ENCODE measurements at places on chromosomes 12 and 14.

GRCh38 chr14:63342371-63342770 is 23.6 kb upstream of the GPHB5 start:
- DNase-seq = no peak

- DNase-seq = peak; percentile 86
Observed at GRCh38 chr14:61456720-61457119, 135.3 kb downstream of the PRKCH start.

DNA sequence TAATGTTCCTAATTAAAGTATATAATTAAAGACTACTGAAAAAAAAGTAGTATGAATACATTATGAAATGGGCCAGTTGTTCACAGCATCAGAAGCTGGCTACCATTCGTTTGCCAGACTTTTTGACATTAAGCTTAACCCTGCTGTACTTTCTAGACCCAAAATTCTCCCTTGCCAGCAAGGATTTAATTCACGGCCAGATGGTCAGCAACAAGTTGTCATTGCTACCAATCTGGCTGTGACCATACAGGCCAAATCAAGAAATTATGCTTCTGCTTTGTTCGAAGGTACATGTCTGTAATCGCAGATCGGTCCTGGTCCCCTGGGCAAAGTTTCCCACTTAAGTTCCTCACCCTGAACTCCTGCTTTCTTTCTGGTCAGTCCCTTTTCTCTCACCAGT is 217.7 kb upstream of the ATXN7L3B start:
- no peak for DNase-seq

- DNase-seq = no peak
Observed at GRCh38 chr12:92614001-92614400, 88.8 kb upstream of the PLEKHG7 start.

GRCh38 chr12:92769124-92769901 is 66.5 kb downstream of the PLEKHG7 start:
- no peak for DNase-seq

- DNase-seq = no peak
Observed at GRCh38 chr12:13573698-13574321, 377.3 kb downstream of the EMP1 start.

DNA sequence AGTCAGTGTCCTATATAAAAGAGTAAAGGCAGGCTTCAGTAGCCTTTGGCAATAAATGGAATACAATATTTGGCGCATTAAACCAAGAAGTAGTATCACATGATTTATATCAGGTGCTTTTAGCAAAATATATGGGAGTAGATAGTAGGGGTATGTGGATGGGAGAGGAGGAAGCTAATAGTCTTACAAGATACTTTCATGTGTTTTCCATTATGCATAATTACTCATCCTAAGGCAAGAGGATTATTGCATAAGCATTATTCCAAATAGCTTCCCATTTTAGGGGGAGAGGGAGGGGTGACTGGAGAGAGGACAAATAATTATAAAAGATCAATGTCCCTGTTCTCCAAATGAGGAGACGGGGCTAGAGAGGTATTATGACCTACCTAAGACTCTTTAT is 104.3 kb downstream of the DUSP6 start:
- no peak for DNase-seq

DNA sequence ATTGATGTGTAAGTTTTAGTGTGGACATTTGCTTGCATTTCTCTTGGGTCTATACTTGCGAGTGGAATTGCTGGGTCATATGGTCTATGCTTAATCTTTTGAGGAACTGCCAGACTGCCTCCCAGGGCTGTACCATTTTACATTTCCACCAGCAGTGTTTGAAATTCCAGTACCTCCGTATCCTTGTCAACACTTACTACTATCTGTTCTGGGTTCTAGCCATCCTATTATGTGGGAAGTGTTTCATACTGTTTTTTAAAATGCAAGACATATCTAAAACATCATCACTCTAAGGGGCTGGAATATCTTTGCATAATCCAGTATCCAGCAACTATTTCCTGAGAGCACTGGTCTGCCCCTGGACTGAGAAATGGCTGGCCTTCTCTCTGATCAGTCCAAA is 80.2 kb upstream of the RIN3 start:
- DNase-seq = no peak

- no peak for DNase-seq
Observed at GRCh38 chr14:55938249-55938791, 179.9 kb upstream of the PELI2 start.

DNA sequence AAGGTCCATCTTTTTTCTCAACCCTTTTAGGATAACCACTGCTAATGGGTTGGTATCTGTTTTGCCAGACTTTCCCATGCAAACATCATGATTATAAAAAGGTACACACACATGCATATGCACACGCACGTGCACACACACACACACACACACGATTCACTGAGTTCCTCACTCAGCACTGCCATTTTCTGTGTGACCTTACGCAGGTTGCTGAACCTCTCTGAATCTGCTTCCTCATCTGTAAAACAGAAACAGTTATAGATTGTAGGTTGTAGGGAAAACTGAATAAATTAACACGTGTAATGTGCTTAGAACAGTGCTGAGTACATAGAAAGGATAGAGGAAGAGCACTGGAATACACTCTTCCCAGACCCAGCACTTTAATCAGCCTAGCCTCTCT is 182.3 kb downstream of the RBM19 start:
- DNase-seq = no peak

DNA sequence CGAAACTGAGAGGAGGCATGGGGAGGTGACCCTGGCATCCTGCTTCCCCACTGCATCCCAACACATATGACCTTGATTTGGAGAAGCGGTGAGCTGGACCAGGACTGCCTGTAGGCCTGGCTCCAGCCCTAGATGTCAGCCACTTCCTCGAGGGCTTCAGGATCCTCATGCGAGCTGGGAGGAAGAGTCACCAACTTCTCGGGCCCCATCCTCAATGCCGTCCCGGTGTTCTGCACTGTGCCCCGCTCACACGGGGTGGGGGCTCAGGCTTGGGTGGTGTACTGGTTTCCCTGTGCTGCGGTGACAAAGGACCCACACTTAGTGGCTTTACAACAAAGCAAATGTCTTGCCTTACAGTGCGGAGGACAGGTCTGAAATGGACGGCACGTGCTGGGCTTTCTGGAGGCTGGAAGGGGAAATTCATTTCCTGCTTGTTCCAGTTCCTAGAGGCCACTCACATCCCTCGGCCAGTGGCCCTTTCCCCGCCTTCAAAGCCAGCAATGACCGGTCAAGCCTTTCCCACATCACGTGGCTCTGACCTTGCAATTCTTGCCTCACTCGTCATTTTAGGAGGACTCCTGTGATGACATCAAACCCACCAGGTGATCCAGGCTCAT is 298.1 kb upstream of the RTL1 start:
- no peak for DNase-seq

- no peak for DNase-seq
Observed at GRCh38 chr14:89397569-89398230, 19.3 kb downstream of the FOXN3 start.

GRCh38 chr14:45084946-45085346 is 1.0 kb downstream of the PRPF39 start:
- DNase-seq = no peak

DNA sequence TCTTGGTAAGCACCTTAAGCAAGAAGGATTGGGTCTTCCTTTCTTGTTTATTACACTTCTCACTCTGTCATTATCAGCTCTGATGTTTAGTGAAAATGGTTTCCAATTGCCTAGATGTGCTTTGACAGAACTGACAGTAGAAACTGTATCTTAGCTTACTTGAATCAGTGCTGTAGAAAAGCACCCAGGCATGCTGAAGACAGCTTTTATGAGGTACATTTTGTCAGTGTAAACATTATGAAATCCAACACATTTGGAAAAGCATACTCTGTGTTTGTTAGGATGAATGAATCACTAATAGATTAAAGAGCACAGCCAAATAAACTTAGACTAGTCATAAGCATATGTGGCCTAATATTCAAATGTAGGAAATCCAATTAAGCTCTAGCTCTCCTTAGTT is 290.2 kb upstream of the NPAS3 start:
- DNase-seq = no peak

DNA sequence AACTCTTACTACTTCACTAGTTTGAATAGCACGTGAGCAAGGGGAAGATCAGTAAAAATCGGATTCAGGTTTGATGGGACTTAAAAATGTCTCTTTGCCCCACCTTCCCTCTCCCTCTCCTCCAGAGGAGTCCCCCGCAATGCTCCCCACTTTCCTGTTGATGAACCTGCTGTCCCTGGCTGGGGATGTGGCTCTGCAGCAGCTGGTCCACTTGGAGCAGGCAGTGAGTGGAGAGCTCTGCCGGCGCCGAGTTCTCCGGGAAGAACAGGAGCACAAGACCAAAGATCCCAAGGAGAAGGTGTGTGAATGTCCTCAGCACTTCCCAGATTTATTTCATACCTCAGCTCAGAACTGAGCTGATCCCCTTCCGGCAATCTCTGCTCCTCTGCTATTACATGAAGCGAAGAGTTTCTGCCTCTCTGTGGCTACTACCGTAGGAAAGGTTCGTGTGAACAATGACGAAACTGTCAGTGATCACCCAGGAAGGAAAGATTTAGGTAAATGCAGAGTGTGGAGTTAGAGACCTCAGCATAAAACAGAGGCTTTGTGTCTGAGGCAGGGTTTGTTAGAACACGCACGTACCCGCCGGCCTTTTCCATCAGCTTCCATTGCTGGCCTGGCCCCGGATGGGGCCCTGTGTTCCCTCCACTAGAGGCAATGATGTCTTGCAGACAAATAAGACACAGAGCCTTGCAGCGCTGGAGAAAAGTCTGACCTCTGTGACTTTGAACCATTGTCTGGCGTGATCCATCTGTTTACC is 7.4 kb upstream of the GAPDH start:
- DNase-seq = no peak

GRCh38 chr12:56257491-56258067 is 605 bp downstream of the ANKRD52 start:
- DNase-seq = no peak

- DNase-seq = no peak
Observed at GRCh38 chr12:40240779-40241178, 16.0 kb downstream of the LRRK2 start.

DNA sequence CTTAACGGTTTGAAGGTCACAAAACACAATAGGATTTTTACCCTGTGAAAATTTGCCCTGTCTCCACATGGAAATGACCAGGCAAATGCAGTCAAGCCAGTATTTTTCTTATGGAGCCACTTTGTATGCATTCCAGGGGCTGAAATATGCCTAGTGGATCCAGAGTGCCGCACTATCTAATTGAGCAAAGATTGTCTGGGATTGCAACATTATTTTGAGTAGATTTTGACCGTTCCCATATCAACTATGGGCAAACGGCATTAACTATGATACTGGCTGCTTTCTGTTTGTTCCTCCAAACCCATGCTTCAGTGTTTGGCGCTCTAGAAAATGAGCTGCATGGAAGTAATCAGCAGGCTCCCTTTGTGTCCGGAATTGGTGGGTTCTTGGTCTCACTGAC is 223.0 kb downstream of the BTG1 start:
- DNase-seq = no peak

GRCh38 chr14:70149596-70150165 is 39.1 kb downstream of the SLC8A3 start:
- no peak for DNase-seq

DNA sequence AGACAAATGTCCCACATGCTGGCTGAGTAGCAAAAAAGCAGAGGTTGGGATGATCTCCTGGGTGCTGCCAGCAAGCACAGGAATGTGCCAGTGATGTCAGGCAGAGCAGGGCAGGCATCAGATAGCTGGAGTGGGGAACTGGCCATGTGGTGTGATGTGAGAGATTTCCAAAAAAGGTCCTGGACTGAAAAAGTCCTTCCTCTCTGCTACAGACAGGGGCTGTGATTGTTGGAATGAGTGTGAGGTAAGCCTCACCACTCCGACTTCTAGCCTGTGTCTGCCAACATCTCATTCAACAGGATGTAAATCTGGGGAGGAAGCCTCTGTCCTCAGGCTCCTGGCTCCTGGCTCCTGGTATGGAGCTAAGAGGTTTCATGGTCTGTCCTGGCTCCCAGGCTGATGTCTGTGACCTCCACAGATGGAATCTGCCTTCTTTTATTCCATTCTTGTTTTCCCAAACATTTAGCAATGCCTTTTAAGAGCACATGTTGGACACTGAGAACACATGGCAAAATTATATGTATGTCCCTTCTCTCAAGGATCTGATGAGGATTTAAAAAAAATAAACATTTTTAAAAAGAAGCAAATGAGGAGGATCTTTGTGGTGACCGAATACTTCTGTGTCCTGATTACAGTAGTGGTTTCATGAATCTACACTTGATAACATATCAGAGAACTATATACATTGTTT is 50.1 kb upstream of the STK38L start:
- DNase-seq = no peak

GRCh38 chr12:67377541-67377940 is 108.4 kb downstream of the CAND1 start:
- DNase-seq = no peak

DNA sequence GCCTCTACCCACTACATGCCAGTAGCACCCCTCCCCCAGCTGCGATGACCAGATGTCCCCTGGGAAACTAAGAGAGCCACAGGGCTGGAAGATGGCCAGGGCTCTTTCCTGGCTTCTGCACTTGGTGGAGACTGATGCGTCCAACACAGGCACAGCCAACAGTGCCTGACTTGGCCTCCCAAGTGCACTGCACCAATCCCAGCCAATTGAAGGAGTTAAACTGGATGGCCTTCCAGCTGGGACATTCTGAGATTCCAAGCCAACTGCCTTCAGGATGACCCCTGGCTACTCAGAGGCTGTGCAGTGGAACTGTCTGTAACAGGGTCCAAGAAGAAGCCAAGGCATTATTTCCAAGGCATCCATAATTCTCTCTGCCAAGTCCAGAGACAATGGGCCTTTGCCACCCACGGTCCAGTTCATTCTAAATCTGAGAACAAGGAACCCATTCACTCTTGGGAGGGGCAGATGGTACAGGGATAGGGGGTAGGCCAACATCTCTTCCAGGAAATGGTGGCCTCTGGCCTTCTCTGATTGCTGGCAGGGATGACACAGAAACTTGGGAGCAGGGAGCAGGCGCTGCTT is 35.2 kb downstream of the PRIMA1 start:
- DNase-seq = no peak

- no peak for DNase-seq
Observed at GRCh38 chr12:1841586-1842182, 21.3 kb downstream of the LRTM2 start.

DNA sequence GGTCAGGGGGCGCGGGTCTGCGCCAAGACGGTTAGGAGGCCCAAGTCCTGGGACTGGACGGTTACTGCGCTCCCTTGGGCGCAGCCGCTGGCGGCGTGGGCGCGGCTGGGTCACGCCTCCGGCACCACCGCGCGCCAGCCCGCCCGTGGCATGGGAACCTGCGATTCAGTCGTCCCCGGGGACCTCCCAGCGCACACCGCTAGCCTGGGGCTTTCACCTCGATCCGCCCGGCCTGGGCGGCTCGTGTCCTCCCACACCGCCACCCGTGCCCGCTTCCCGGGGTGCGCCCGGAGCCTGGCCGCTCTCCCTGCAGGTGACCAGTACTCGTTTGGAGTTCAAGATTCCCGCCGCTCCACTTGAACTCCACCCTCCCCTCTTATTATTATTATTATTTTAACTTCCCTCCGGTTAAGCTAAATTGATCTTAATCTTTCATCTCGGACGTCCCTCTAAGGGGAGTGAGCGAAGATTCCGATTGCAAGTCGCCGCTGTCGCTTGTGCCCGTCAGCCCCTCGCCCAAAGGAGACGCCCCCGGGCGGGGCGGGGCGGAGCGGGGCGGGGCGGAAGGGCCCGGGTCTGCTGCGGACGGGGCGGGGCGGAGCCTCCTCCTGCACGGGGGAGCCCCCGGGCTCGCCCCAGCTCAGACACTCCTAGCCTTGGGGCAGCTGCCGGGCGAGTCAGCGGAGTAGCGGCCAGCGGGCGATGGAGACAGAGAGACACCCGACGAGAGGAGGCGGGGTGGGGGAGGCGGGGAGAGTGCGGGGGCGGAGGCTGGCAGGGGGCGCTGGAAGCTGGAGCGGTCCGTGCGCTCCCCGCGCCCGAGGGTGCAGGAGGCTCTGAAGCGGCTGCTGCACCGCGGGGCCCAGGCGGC is at the start of gene KCNMB4:
TSS of gene KCNMB4 (plus strand) at position 643 of the 871 bp plus-strand sequence. CDS start 445 bp downstream, outside the sequence.
- DNase-seq = peak; percentile 73

Data from CD4-positive, alpha-beta T cell treated with Interleukin-12 subunit alpha and Interleukin-12 subunit beta, for 1 hour (primary cell).